ENCODE measurements at places on chromosomes 4 and X.

DNA sequence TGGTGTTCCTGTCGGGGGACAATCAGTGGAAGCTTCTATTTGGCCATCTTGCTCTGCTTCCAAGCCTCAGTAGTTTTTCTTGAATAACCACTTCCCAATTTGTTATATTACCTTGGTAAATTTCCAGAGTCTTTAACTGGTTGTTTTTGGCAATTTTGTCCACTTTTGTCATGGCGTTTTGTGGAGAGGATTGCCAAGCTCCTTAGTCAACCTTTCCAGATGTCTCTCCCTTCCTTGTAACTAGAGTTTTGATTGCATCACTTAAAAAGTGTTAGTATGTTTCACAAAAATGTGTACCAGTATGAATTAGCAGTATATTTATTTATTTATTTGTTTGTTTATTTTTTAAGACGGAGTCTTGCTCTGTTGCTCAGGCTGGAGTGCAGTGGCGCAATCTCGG lies 15.8 kb upstream of the UXT start:
- no peak for DNase-seq

DNA sequence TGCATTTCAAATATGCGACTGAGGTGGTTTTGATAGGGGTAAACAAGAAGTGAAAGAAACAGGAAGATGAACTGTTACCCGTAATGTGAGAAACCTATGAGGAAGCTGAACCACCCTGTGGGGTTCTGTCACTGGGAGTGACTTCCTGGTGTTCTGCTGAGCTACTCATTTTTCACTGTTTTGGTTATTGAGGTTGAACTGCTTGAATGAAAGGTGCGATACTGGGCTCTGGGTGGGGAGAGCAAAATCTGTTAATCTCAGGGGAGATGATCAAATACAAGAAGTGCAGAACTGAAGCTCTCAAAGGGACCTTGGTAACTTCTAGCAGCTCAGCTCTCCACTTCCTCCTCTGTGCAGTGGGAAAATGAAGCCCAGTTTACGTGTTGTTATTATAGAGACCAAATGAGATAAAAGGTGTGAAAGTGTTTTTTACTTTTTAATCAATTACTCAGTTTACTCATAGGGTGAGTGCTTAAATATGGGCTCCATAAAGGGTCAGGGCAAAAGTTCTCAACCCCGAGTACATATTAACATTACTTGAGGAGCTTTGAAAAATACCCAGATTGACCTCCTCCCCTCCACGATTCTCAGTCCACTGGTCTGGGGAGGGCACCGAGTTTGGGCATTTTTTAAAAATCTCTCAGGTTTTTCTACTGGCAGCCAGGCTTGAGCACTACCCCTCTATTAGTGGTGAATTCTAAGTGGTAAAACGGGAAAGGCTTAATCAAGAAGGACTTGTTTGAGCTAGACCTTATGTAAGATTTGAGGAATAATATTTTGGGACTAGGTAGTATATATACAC lies 66.7 kb downstream of the COQ2 start:
- DNase-seq, result no peak

- DNase-seq, result no peak
Measured at GRCh38 chr4:179165000-179165738, 1722.9 kb upstream of the AGA start.

DNA sequence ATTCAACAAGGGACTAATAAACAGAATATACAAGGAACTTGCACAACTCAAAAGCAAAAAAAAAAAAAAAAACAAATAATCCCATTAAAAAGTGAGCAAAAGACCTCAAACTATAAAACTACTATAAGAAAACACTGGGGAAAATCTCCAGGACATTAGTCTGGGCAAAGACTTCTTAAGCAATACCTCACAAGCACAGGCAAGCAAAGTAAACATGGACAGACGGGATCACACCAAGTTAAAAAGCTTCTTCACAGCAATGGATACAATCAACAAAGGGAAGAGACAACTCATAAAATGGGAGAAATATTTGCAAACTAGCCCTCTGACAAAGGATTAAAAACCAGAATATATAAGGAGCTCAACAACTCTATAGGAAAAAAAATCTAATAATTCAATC lies 17.1 kb upstream of the BMP15 start:
- DNase-seq, result no peak

GRCh38 chrX:101986586-101986985 lies 54.8 kb upstream of the ZMAT1 start:
- peak; percentile 52 for DNase-seq

DNA sequence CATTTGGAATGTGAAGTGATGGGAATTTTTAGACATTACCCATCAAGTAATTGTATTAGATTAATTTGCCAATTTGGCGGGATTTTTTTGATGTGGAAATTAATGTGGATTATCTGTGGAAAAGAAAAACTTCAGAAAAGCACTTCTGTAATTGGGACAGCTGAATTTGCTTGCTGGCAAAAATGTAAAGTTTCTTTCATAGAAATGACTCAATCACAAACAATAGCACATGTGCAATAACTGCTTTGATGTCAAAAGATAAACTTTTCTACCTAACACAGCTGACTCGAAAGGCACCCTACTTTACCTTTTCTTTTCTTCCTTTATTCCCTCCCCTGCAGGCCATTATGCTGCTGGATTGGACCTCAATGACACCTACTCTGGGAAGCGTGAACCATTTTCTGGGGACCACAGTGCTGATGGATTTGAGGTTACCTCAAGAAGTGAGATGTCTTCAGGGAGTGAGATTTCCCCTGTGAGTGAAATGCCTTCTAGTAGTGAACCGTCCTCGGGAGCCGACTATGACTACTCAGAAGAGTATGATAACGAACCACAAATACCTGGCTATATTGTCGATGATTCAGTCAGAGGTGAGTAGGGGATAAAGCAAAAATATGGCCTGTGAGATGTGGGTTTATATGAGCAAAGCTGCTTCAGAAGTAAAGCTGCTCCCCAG lies 1.4 kb downstream of the AREG start:
- no peak for DNase-seq

GRCh38 chr4:134628066-134628465 lies 426.5 kb upstream of the PABPC4L start:
- DNase-seq, result no peak

DNA sequence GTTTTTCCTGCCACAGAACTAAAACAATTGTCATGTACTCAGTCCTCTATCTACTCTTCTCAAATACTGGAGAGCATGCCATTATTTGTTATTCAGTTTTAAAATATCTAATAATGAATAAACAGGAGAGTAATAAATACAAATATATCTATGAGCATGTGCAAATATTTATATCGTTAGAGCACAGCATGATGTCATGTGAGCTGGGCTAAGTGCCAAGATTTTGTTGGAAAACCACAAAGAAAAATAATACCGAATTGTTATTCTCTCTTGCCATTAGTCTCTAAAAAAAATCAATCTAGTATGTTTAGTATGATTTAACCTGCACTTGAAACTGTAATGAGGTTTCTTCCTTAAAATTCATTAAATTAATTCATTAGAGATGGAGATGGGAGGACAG lies 97.3 kb downstream of the DDX60 start:
- DNase-seq, result peak; percentile 35

- no peak for DNase-seq
Measured at GRCh38 chrX:31423609-31424189, 351.9 kb upstream of the FTHL17 start.

- DNase-seq, result no peak
Measured at GRCh38 chr4:124167602-124168001, 544.9 kb downstream of the ANKRD50 start.

- DNase-seq, result peak; percentile 10
Measured at GRCh38 chr4:54433686-54434085, 204.6 kb downstream of the PDGFRA start.

DNA sequence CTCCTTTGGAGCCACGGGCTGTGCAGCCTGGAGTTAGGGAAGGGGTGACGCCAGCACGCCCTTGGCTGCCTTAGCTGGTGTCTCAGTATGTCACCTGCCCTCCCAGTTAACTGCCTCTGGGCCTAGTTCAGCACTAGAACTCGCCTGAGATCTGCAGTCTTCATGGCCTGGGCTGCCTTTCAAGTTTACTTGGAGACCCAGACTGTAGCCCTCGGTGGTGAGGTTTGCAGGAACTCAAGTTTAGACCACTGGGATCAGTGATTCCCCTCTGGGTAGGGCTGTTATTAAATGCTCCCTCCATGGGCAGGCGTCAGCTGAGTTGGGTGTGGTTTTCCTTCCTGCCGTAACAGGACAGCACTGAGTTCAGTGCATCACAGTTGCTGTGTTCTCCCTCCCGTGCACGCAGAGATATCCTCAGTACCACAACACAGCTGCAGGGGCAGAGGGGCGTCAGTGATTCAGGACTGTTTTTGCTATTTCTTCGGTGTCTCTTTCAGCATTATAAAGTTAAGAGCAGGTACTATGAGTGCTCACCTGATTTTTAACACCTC lies 30.5 kb downstream of the PLAC8 start:
- DNase-seq, result no peak

GRCh38 chrX:47723083-47723482 lies 64.1 kb upstream of the UXT start:
- no peak for DNase-seq

DNA sequence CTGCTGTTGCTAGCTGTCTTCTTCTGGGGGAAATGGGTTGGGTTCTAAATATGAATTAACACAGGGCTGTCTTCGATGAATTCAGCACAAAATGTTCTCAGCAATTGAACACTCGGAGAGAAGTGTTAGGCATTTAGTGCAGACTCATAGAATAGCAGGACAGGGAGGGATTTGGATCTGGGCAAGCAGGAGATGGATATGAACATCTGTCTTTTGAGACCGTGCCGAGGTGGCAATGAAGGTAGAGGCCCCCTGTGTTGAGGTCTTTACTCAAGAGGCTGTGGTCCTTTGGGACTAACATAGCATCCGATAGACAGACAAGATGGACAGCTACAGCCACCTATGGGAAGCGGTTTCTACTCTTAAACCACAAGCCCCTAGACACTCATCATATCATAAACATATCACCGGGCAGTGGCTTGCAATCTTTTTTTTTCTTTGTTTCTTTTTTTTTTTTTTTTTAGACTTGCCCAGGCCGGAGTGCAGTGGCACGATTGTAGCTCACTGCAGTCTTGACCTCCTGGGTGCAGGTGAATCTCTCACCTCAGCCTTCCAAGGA lies 6.7 kb downstream of the CD99 start:
- no peak for DNase-seq

- no peak for DNase-seq
Measured at GRCh38 chr4:175253184-175253902, 335.2 kb downstream of the ADAM29 start.

- no peak for DNase-seq
Measured at GRCh38 chr4:112511093-112511802, 4.7 kb downstream of the NEUROG2 start.

GRCh38 chr4:138938366-138938690 lies 77.3 kb upstream of the NOCT start:
- DNase-seq, result peak; percentile 40

Data from kidney capillary endothelial cell (primary cell).